CD8-positive, alpha-beta memory T cell (primary cell): ENCODE measurements at places on chromosomes 11 and 22.

- DNase-seq = no peak
Observed at GRCh38 chr11:7030836-7031235, 10.6 kb downstream of the NLRP14 start.

- DNase-seq = no peak
Observed at GRCh38 chr11:75160220-75160757, 9.4 kb downstream of the SLCO2B1 start.

- no peak for DNase-seq
Observed at GRCh38 chr22:47030881-47031627, 268.6 kb downstream of the TBC1D22A start.

DNA sequence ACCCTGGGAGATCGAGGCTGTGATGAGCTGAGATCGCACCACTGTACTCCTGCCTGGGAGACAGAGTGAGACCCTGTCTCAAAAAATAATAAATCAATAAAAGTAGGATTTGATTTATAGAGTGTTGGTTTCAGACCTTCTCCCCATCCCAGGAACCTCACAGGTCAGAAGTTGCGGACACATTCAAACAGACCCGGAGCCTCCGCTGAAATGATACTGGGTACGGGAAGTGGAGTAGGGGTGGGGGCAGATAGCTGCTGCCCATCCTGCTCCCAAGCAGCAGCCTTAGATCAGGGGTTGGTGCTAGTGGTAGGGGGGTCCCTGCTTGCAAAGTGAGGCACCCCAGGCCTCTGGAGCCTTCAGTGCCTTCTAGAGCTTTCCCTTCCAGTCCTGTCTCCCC lies 7.8 kb downstream of the PRDM11 start:
- DNase-seq = no peak

DNA sequence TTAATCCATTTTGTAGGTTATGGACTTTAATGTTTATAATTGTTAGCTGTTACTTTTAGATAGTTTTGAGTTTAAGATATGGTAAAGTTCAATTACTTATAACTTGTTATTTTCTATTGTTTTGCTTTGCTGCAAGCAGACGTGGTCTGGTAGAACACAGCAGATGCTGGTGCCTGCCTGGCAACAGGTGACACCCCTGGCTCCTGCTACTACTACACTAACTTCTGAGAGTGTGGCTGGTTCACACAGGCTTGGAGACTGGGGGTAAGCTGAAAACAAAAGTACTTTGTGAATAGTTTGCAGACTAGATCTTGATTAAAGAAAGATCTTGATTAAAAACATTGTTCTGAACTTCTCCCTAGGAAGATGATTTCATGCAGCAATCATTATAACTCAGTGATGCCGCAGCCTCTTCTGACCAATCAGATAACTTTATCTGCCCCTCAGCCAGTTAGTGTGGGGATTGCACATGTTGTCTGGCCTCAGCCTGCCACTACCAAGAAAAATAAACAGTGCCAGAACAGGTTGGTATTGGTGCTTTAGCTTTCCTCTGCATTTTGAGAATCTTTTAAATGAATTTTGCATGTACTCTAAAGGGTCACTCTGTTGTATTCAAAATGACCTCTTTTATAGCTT lies 90.4 kb downstream of the HIPK3 start:
- no peak for DNase-seq

- DNase-seq = no peak
Observed at GRCh38 chr22:26494506-26494905, 10.8 kb downstream of the SRRD start.
